Activated CD4-positive, alpha-beta T cell treated with anti-CD3 and anti-CD28 coated beads, Interleukin-2, amount 50 U/mL, for 1 hour (primary cell): ENCODE measurements at places on chromosomes 3 and 15.
A peak's percentile ranks its signal among the peaks of the same experiment; 100 is the strongest.

GRCh38 chr3:13901935-13902584 is 22.2 kb upstream of the WNT7A start:
- no peak for DNase-seq

GRCh38 chr3:101950510-101950909 is 101.2 kb downstream of the NFKBIZ start:
- DNase-seq = no peak

GRCh38 chr3:123169492-123169929 is 32.2 kb upstream of the SEC22A start:
- DNase-seq = no peak

GRCh38 chr3:87390353-87390752 is 114.0 kb upstream of the POU1F1 start:
- no peak for DNase-seq

DNA sequence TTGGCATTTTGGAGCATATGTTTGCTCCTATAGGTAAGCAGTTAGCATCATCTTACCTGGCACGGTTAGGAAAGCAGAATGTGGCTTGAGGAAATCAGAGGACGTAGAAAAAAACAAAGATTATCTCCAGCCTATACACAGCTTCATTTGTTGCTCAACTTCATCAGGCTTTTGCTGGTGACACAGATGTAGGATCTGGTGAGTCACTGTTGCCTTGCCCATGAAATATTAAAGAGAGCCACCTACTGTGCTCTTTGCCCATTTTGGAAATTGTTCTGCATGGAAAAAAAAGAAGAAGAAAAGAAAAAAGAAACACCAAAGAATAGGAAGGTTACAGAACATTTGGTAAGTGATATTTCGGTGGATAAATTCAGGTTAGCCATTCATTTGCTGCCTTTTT is 3.8 kb downstream of the IL1RAP start:
- DNase-seq = no peak

GRCh38 chr15:50773389-50773788 is 7.9 kb upstream of the SPPL2A start:
- no peak for DNase-seq

DNA sequence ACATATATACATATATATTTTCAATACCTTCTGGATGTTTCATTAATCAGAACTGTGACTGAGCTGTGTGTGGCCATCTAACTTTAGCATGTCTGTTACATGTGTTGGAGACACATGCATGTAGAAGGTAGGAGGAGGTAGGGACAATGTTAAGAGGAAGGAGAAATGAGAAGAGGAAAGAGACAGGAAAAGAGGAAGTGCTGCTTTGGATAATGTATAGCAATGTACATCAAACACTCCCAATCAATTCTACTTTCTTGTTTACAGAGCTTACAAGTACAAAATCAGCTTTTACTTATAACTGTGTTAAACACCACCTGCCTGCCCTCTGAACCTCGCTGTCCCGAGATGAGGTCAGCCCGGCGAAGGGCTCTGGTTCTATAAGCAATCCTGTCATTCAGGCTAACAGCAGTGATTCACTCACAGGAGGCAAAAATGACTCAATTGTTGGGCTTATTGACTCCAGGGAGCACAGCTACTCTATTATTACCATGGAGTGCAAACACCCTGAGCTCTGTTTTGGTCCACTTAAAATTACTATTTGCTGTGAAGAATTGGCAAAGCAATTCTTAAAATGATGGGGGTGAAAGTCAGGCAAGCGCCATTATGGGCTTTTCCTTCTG is 188.9 kb downstream of the MEIS2 start:
- no peak for DNase-seq

GRCh38 chr15:44550256-44550655 is 13.3 kb downstream of the EIF3J start:
- DNase-seq = no peak

DNA sequence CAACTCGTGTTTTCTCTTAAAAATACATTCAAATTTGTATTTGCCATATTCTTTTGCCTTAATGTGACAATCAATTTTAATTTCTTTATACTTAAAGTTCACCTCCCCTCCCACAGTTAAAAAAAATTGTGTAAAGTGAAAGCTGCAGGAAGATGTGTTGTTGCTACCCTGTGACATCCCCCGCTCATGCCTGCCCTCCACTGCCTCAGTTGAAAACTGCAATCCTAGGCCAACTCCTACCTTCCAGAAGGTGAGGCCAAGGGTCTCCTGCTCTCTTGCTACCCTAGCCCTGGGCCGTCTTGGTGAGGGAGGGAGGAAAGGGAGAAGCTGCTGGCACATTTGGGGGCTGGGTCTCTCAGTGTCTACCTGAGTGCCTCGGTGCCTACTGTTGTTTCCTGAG is 57.0 kb upstream of the CMTM7 start:
- DNase-seq = peak; percentile 66

GRCh38 chr15:33430577-33430976 is 119.8 kb downstream of the RYR3 start:
- no peak for DNase-seq

GRCh38 chr3:110314512-110315114 is 757.0 kb upstream of the NECTIN3 start:
- peak; percentile 36 for DNase-seq

DNA sequence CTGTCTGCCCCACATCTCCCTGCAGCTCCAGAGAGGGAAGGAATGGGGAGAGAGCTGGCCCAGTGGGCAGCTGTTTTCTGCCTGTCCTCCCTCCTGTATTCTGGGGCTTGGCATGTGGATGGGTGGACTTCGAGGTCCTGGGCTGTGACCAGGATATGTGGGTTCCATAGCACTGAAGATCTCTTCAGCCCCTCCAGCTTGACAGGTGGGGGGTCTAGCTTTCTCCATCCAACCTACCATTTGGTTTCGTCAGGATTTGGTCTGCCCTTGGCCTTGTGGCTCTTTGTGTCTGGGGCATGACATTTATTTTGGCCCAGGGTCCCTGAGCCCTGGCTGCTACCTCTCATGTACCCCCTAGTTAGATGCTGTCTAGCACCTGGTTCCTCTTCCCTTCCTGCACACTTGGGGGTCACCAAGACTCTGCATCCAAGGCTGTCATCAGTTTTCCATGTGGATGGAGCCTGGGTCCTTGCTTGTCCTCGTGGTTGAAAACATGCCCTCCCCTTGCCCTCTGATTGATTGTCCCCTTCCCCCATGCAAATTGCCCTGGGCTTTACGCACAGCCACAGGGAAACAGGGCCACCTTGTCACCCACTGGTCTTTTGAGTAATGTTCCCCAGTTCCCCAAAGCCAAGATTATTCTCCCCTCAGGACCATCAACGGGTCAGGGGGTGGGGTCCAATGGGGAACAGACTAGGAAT is 3.2 kb downstream of the EPHB3 start:
- no peak for DNase-seq

GRCh38 chr3:156685198-156685597 is 10.8 kb downstream of the TIPARP start:
- no peak for DNase-seq

GRCh38 chr3:118269537-118270125 is 765.0 kb downstream of the IGSF11 start:
- no peak for DNase-seq

DNA sequence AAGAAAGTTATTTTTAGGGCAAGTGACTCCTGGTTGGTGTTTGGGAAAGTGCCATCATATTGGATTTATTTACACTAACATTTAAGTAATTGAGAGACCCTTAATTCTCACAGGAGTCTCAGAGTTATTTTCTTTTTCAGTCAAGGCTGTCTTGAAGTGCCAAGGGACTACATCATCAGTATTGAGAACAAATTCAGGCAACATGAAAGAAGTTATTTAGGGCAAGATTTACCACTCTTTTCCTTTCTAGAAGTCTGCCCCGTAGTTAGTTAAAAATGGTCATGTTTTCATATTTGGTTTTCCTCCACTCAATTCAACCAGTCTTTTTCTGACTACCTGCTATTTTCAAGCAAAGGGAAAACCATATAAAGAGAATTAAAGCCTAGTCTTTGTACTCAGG is 6.1 kb downstream of the B4GALT4 start:
- no peak for DNase-seq

- DNase-seq = no peak
These were observed 36.1 kb downstream of the CTDSPL start for GRCh38 chr3:37897763-37898162.

GRCh38 chr3:12372741-12373280 is 83.9 kb downstream of the PPARG start:
- DNase-seq = no peak
